ENCODE measurements at places on chromosomes 6 and 20.

- no peak for DNase-seq
These were observed 134.6 kb downstream of the SOX4 start for GRCh38 chr6:21728141-21728540.

DNA sequence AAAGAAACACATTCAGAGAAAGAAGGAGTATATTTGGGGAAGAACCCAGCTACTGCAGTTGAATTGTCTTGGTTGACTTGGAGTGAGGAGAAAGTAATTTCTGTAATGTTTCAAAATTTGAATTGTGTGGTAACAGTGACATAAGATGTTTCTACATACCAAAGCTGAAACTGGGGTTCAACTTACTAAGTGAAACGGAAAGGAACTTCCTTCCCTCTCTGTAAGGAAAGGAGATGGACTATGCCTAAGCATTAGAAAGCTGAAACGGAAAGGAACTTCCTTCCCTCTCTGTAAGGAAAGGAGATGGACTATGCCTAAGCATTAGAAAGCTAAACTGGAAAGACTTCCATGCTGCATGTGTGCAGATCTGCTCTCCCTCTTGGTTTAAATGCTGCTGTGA, 46.0 kb downstream of the HUS1B start:
- no peak for DNase-seq

DNA sequence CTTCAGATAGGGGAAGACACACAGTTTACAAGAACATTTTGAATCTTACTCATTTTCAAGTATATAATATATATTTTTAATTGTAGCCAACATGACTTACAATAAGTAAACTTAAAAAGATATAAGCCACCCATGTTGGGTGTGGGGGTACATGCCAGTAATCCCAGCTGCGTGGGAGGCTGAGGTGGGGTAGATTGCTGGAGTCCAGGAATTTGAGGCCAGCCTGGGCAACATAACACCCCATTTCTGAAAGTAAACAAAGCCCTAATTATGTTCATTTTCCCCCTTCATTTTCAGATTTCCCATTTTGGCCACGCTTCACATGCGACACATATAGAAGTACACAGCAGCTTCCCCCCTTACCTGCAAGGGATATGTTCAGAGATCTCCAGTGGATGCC, 30.5 kb downstream of the SERPINB6 start:
- no peak for DNase-seq

DNA sequence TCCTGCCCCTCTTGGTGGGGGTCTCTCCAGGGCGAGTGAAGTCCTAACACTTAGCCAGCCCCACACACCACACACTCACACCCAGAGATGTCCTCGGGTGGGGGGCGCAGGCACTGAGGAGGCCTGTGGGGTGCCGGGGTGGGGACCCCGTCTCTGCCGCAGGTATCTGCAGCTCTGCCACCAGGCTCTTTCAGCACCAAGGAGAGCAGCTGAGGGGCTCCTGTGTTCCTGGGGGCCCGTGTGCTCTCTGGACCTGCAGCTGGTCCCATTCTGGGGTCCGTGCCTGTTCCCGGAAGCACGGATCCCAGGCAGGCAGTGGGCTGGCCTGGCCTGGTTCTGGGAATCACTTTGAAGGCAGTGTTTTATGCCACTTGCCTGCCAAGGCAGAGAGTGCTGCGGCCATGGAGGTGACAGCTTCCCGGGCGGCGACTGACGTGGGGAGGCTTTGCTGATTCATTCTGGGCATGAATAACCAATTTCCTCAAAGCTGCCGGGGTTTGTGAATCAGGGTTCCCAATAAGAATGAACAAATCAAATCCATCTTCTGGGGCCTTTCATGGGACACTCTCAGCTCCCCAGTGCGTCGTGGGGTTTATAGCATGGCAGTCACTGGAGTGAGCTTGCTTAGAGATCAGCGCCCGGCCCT, 54.4 kb upstream of the SLCO4A1 start:
- no peak for DNase-seq

- DNase-seq, result no peak
These were observed 233.6 kb downstream of the KCNQ5 start for GRCh38 chr6:72855471-72855870.

GRCh38 chr6:111844376-111844775, 28.9 kb downstream of the FYN start:
- DNase-seq, result no peak

All from stimulated activated CD8-positive, alpha-beta memory T cell treated with anti-CD3 and anti-CD28 coated beads, Interleukin-2, amount 100 ng/mL, for 1 hour (primary cell).